ENCODE measurements at places on chromosomes 1 and 21. TPM values are rescaled to one million over a fixed set of nuclear protein-coding genes. Genes with fewer than 3 reads are reported as not detected.

The PAQR6 gene
- 2.2 TPM for total RNA-seq

The HOOK1 gene
- 1.3 TPM for total RNA-seq

The WNT3A gene
- total RNA-seq = not detected

The DIRAS3 gene
- 0.27 TPM for total RNA-seq

The JAK1 gene
- 80.2 TPM for total RNA-seq

The NAV1 gene
- 8.1 TPM for total RNA-seq

The VANGL2 gene
- 3.8 TPM for total RNA-seq

The CA6 gene
- total RNA-seq = not detected

The C1QA gene
- total RNA-seq = 0.27 TPM

The WDR64 gene
- not detected for total RNA-seq

The LENEP gene
- 0.54 TPM for total RNA-seq

The BRINP3 gene
- under 0.01 TPM for total RNA-seq

The DMBX1 gene
- not detected for total RNA-seq

The SLAMF6 gene
- total RNA-seq = 0.54 TPM

The TMEM269 gene
- under 0.01 TPM for total RNA-seq

The FCRL5 gene
- total RNA-seq = 1.1 TPM

The C1orf210 gene
- total RNA-seq = under 0.01 TPM

The TTC22 gene
- 5.7 TPM for total RNA-seq

The ASPM gene
- 1.3 TPM for total RNA-seq

The CR1 gene
- 7.8 TPM for total RNA-seq

The SPAG17 gene
- 0.81 TPM for total RNA-seq

The ESRRG gene
- total RNA-seq = not detected

The RASSF5 gene
- 19.1 TPM for total RNA-seq

The AQP10 gene
- 0.54 TPM for total RNA-seq

The KCNJ9 gene
- not detected for total RNA-seq

The HSD11B1 gene
- not detected for total RNA-seq

The C1orf226 gene
- 0.27 TPM for total RNA-seq

The PCSK9 gene
- total RNA-seq = under 0.01 TPM

The POMGNT1 gene
- 42.0 TPM for total RNA-seq

The XCL1 gene
- total RNA-seq = not detected

The ZNF593OS gene
- total RNA-seq = not detected

The TCHHL1 gene
- total RNA-seq = not detected

The CD34 gene
- 126 TPM for total RNA-seq

The COL8A2 gene
- 0.81 TPM for total RNA-seq

The ALPL gene
- 0.81 TPM for total RNA-seq

The SPRTN gene
- 20.5 TPM for total RNA-seq

The VSIG8 gene
- not detected for total RNA-seq

The UMODL1 gene
- total RNA-seq = 2.4 TPM

The PIGC gene
- 38.2 TPM for total RNA-seq

The EPHB2 gene
- total RNA-seq = under 0.01 TPM

The ADORA3 gene
- 0.54 TPM for total RNA-seq

Measured in hematopoietic multipotent progenitor cell (in vitro differentiated cells).